ENCODE measurements at places on chromosomes 13 and 19.

DNA sequence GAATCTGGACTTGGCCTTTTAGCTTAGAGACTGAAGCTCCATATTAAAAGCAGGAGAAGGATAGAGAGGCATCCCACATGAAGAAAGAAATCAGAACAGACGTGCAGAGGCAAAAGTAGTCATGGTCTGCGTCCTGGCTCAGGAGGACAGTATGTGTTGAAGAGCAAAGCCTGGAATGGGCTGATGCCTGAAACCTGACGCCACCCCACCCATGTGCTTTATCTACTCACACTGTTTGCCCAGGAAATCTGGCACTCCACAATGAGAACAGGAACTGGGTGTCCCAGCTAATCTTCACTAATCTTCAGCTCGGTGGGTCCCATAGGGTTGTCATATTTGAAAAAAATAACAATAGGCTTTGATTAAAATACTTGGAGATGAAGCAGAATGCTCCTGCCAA lies 549.0 kb upstream of the GPC6 start:
- no peaks in the 10 kb centered on the region for H3K27me3 ChIP-seq
- no peaks in the 10 kb centered on the region for H3K4me1 ChIP-seq
- no peak for DNase-seq
- H3K4me3 ChIP-seq = no peak overlapping the region

- no peak overlapping the region for H3K4me3 ChIP-seq
- DNase-seq = no peak
- H3K36me3 ChIP-seq = no peaks in the 10 kb centered on the region
These were observed 391.6 kb downstream of the KCNRG start for GRCh38 chr13:50406831-50407230.

GRCh38 chr13:94009701-94010100 lies 469.8 kb downstream of the DCT start:
- no peak overlapping the region for H3K4me3 ChIP-seq
- DNase-seq = no peak
- H3K4me1 ChIP-seq = peaks cover 6% of the 10 kb centered on the region
- no peak overlapping the region for H3K27ac ChIP-seq

DNA sequence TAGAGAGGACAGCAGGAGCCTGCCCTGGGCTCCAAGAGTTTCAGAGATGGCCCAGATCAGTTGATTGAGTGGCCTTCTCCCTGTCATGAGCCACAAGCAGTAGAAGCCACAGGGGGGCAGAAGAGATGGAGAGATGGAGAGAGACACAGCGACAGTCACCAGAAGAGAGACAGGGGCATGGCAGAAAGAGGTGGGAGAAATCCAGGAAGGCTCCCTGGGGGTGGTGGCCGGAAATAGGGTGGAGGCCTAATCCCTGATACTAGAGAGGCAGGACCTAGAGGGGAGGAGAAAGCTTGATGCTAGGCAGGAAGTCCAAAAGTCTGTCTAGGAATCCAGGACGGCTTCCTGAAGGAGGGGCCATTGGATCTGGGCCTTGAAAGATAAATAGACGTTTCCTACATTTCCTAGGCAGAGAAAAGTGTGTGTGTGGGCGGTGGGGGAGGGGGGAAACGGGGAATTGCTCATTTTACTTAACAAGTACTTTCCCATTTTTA lies 9.6 kb upstream of the TPM4 start:
- no peak overlapping the region for H3K27ac ChIP-seq
- H3K27me3 ChIP-seq = no peaks in the 10 kb centered on the region
- H3K4me1 ChIP-seq = peaks cover 6% of the 10 kb centered on the region
- no peaks in the 10 kb centered on the region for H3K36me3 ChIP-seq

GRCh38 chr19:29680937-29681336 lies 15.7 kb downstream of the PLEKHF1 start:
- H3K36me3 ChIP-seq = no peaks in the 10 kb centered on the region
- H3K27me3 ChIP-seq = no peaks in the 10 kb centered on the region
- no peak overlapping the region for H3K4me3 ChIP-seq
- H3K27ac ChIP-seq = no peak overlapping the region

DNA sequence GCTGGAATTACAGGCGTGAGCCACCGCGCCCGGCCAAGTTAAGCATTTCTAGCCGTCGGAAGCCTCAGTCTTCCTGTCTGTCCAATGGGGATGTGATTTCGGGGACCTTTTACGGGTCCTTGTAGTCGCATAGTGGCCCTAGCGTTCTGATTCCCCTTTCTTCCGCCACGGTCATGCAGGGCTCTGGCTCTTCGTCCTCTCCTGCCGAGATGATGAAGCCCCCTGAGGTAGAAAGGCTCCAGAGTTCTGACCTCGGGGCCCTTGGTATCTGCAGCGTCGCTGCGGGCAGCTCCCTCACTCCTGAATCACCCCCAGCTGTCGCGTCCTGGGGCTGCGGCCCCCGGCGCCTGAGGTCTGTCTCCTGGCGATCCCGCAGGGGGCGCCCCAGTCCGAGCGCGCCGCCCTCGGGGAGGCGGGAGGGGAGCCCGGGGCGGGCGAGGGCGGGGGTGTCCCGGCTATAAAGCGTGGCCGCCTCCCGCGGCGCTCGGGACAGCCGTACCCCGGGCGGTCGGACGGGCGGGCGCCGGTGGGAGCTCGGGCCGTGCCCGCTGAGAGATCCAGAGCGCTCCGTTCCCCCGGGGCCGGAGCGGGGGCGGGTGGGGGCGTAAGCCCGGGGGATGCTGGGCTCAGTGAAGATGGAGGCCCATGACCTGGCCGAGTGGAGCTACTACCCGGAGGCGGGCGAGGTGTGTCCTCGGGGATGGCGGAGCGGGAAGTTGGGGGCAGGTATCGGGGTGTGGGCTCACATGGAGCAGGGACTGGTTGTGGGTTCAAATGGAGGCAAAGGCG lies at the start of gene FOXA3:
Gene FOXA3, plus strand, starts transcription at position 487 of the 789 bp plus-strand sequence. Its CDS starts 131 bp downstream, at position 618.
- H3K27me3 ChIP-seq = no peaks in the 10 kb centered on the region
- peak within 1 kb of the TSS; percentile 58 for H3K4me3 ChIP-seq
- peak within 1 kb of the TSS; percentile 62 for H3K27ac ChIP-seq
- H3K4me1 ChIP-seq = peaks cover 53% of the 10 kb centered on the region
- peak; percentile 83 for DNase-seq
- H3K36me3 ChIP-seq = no peaks in the 10 kb centered on the region

- no peak overlapping the region for H3K4me3 ChIP-seq
- H3K36me3 ChIP-seq = no peaks in the 10 kb centered on the region
- no peaks in the 10 kb centered on the region for H3K27me3 ChIP-seq
These were observed 2.8 kb downstream of the GNA11 start for GRCh38 chr19:3096902-3097326.

- H3K27ac ChIP-seq = no peak overlapping the region
- no peaks in the 10 kb centered on the region for H3K4me1 ChIP-seq
- H3K36me3 ChIP-seq = no peaks in the 10 kb centered on the region
- no peak overlapping the region for H3K4me3 ChIP-seq
- H3K27me3 ChIP-seq = no peaks in the 10 kb centered on the region
These were observed 83.6 kb upstream of the ARHGEF7 start for GRCh38 chr13:111031531-111031961.

GRCh38 chr13:40565282-40566148 lies 100.9 kb downstream of the FOXO1 start:
- no peak overlapping the region for H3K27ac ChIP-seq
- no peaks in the 10 kb centered on the region for H3K36me3 ChIP-seq
- H3K4me1 ChIP-seq = peaks cover 72% of the 10 kb centered on the region
- DNase-seq = no peak
- no peaks in the 10 kb centered on the region for H3K27me3 ChIP-seq

DNA sequence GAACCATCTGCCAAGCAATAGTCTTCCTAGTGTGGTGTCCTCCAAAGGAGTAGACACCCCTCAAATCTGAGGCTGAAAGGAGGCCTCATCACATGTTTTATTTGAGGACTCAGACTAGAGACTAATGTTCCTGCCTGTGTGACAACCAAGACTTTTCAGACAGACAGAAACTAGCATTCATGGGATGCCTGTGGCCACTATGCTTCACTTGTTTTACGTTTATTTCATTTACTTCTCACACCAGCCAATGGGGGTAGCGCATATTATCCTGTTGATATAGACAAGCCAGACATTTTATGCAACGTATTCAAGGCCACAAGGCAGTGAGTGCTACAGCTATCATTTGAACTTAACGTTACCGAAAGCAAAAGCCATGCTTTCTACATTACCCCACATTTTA lies 391.7 kb upstream of the HTR2A start:
- no peaks in the 10 kb centered on the region for H3K4me1 ChIP-seq
- H3K36me3 ChIP-seq = no peaks in the 10 kb centered on the region
- no peaks in the 10 kb centered on the region for H3K27me3 ChIP-seq
- H3K4me3 ChIP-seq = no peak overlapping the region

GRCh38 chr19:11281356-11282049 lies 14.5 kb upstream of the TSPAN16 start:
- no peak for DNase-seq
- no peak overlapping the region for H3K27ac ChIP-seq
- no peaks in the 10 kb centered on the region for H3K4me1 ChIP-seq
- no peaks in the 10 kb centered on the region for H3K36me3 ChIP-seq
- no peaks in the 10 kb centered on the region for H3K27me3 ChIP-seq

- no peak overlapping the region for H3K4me3 ChIP-seq
- no peak for DNase-seq
- no peak overlapping the region for H3K27ac ChIP-seq
- no peaks in the 10 kb centered on the region for H3K4me1 ChIP-seq
- H3K36me3 ChIP-seq = no peaks in the 10 kb centered on the region
- no peaks in the 10 kb centered on the region for H3K27me3 ChIP-seq
These were observed 89.2 kb upstream of the GPR183 start for GRCh38 chr13:99396446-99396845.

GRCh38 chr13:88627071-88627470 lies 955.9 kb downstream of the SLITRK5 start:
- no peaks in the 10 kb centered on the region for H3K27me3 ChIP-seq
- no peak for DNase-seq
- no peak overlapping the region for H3K27ac ChIP-seq
- H3K36me3 ChIP-seq = no peaks in the 10 kb centered on the region

DNA sequence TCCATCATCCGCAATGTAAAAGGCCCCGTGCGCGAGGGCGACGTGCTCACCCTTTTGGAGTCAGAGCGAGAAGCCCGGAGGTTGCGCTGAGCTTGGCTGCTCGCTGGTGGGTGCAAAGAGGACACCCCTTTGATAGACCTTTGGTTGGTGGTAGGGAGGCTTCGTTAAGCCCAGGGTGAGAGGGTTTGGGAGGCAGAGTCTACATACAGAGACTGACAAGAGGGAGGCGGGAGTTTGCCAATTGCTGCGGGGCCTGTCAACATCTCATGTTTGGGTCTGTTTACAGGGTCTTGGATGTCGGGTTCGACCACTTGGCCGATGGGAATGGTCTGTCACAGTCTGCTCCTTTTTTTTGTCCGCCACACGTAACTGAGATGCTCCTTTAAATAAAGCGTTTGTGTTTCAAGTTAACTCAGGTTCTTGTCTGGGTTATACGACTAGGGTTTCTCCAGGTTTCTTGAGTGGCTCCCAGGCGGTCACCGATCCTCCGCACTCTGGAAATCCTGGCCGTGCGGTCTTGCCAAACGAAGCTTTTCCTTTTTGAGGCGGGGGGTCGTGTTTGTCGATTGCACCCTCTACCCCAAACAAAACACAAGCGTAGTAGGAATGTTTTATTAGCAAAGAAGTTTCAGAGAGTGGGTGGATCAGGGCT lies 816 bp downstream of the RPS28 start:
- H3K4me1 ChIP-seq = peaks cover 36% of the 10 kb centered on the region
- peak overlapping the region; percentile 86 for H3K27ac ChIP-seq
- DNase-seq = no peak
- H3K27me3 ChIP-seq = no peaks in the 10 kb centered on the region
- H3K36me3 ChIP-seq = no peaks in the 10 kb centered on the region
- peak overlapping the region; percentile 53 for H3K4me3 ChIP-seq

- DNase-seq = peak; percentile 70
- H3K27ac ChIP-seq = no peak overlapping the region
- H3K4me3 ChIP-seq = no peak overlapping the region
- no peaks in the 10 kb centered on the region for H3K36me3 ChIP-seq
- no peaks in the 10 kb centered on the region for H3K27me3 ChIP-seq
These were observed 21.9 kb downstream of the GRIN2D start for GRCh38 chr19:48415395-48415794.

- H3K27ac ChIP-seq = no peak overlapping the region
- peaks cover 21% of the 10 kb centered on the region for H3K4me1 ChIP-seq
- no peak for DNase-seq
- peaks cover 29% of the 10 kb centered on the region for H3K36me3 ChIP-seq
These were observed 17.2 kb upstream of the RAB8A start for GRCh38 chr19:16094360-16095070.

- no peaks in the 10 kb centered on the region for H3K27me3 ChIP-seq
- H3K27ac ChIP-seq = no peak overlapping the region
- no peak for DNase-seq
- H3K4me1 ChIP-seq = no peaks in the 10 kb centered on the region
These were observed 293.7 kb downstream of the POU4F1 start for GRCh38 chr13:78309497-78310180.

GRCh38 chr13:26584713-26585112 lies 27.2 kb downstream of the WASF3 start:
- no peaks in the 10 kb centered on the region for H3K4me1 ChIP-seq
- DNase-seq = no peak
- H3K36me3 ChIP-seq = no peaks in the 10 kb centered on the region
- H3K27ac ChIP-seq = no peak overlapping the region
- H3K4me3 ChIP-seq = no peak overlapping the region
- no peaks in the 10 kb centered on the region for H3K27me3 ChIP-seq

- H3K36me3 ChIP-seq = no peaks in the 10 kb centered on the region
- H3K27ac ChIP-seq = no peak overlapping the region
- no peak overlapping the region for H3K4me3 ChIP-seq
- no peak for DNase-seq
- no peaks in the 10 kb centered on the region for H3K4me1 ChIP-seq
- H3K27me3 ChIP-seq = no peaks in the 10 kb centered on the region
These were observed 158.7 kb downstream of the SLC7A1 start for GRCh38 chr13:29436721-29437280.

- H3K4me1 ChIP-seq = no peaks in the 10 kb centered on the region
- no peak overlapping the region for H3K27ac ChIP-seq
- DNase-seq = no peak
- no peak overlapping the region for H3K4me3 ChIP-seq
- no peaks in the 10 kb centered on the region for H3K36me3 ChIP-seq
These were observed 1016.9 kb downstream of the UQCRFS1 start for GRCh38 chr19:28196101-28196500.

DNA sequence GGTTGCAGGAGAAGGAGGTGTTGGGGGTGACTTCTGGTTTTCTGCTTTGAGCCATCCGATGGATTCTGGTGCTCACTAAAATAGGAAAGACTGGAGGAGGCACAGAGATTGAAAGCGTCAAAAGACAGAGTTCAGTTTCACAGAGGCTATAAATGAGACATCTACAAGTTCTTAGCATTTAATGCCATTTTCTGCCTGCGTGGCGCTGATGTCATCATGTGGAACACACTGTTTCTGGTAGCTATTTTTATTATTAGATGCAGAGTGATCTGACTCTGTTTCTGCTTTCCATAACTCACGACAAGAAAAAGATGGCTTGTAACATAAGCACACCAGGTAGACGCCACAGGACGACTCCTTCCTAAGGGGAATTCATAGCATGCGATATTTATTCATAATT lies 3.3 kb upstream of the SLC39A3 start:
- no peak overlapping the region for H3K4me3 ChIP-seq
- H3K36me3 ChIP-seq = no peaks in the 10 kb centered on the region
- H3K4me1 ChIP-seq = peaks cover 18% of the 10 kb centered on the region
- H3K27me3 ChIP-seq = no peaks in the 10 kb centered on the region
- H3K27ac ChIP-seq = no peak overlapping the region
